ENCODE measurements at places on chromosomes 13 and 19.

GRCh38 chr13:109196948-109197347, 567.5 kb downstream of the MYO16 start:
- H3K4me3 ChIP-seq = no peak overlapping the region
- peak; percentile 17 for DNase-seq
- H3K27ac ChIP-seq = no peak overlapping the region
- no peaks in the 10 kb centered on the region for H3K4me1 ChIP-seq
- no peaks in the 10 kb centered on the region for H3K27me3 ChIP-seq
- H3K36me3 ChIP-seq = no peaks in the 10 kb centered on the region

- no peaks in the 10 kb centered on the region for H3K36me3 ChIP-seq
- H3K27ac ChIP-seq = no peak overlapping the region
- H3K4me3 ChIP-seq = peak overlapping the region; percentile 1
- DNase-seq = peak; percentile 91
- no peaks in the 10 kb centered on the region for H3K27me3 ChIP-seq
Measured at GRCh38 chr19:48745208-48745995, 1.3 kb downstream of the IZUMO1 start.

DNA sequence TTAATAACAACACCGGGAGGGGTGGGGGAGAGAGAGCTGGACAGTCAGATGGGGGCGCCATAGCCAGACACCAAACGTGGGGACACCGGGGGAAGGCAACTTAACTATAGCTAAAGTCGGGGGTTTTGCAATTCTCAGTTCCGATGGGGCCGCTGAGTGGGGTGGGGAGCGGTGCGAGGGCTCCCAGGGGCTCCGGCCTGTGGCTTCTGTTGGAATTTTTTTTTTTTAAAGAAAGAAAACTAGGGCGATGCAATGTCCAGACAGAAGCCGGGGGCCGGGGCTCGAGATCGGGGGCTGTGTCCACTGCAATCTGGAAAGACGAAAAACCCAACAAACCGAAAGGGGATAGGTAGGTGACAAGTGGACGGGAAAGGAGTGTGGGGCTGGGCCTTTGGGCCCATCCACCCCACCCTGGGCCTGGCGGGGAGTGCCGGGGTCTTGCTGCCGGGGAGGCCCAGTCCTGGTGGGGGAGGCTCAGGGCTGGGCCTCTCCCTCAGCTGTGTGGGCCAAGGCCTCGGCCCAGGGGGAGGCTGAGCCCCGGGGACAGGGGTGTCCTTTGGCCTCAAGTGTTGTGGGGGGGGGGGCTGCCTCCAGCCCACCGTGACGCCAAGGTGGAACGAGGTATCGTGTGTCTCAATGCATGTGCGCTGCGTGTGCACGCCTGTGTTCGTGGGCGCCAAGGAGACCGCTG, 17.3 kb downstream of the PRKCSH start:
- H3K4me1 ChIP-seq = no peaks in the 10 kb centered on the region
- no peaks in the 10 kb centered on the region for H3K27me3 ChIP-seq
- no peaks in the 10 kb centered on the region for H3K36me3 ChIP-seq
- no peak for DNase-seq

DNA sequence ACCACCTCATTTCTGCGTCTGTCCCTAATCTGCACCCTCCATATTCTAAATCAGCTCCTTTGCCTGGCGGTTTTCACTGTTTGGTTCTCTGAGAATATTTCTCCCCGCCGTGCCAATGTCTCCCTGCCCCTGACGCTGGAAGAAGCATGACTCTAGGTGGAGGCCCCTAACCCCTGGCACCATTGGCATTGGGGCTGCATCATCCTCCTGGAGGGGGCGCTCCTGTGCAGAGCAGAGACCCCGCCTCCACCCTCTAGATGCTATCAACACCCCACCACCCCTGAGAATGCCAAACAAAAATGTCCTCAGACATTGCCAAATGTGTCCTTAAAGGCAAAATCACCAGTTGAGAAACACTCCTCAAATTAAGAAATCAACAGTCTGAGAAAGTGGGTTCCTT, 6.5 kb downstream of the ZSCAN5B start:
- no peak overlapping the region for H3K27ac ChIP-seq
- H3K36me3 ChIP-seq = no peaks in the 10 kb centered on the region
- no peak for DNase-seq

DNA sequence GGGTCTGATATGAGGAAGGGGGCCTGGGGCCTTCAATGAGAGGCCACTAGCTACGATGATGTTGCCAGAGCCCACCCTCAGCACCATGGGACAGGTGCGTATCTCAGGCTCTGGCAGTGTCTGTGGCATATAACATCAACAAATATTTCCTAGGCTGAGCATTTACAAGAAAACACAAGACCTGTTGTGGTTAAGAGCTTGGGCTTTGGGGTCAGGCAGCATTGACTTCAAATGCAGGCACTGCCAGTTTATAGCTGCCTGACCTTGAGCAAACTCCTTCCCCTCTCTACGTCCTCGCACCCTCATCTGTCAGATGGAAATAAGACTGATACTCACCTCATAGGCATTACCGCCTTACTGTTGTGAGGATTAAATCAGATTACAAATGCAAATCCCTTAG, 156.0 kb downstream of the KATNAL1 start:
- H3K27me3 ChIP-seq = no peaks in the 10 kb centered on the region
- H3K4me1 ChIP-seq = no peaks in the 10 kb centered on the region
- H3K36me3 ChIP-seq = no peaks in the 10 kb centered on the region
- H3K27ac ChIP-seq = no peak overlapping the region
- DNase-seq = no peak

- H3K27ac ChIP-seq = peak within 1 kb of the TSS; percentile 71
- no peaks in the 10 kb centered on the region for H3K36me3 ChIP-seq
- peaks cover 16% of the 10 kb centered on the region for H3K4me1 ChIP-seq
- no peaks in the 10 kb centered on the region for H3K27me3 ChIP-seq
Measured at GRCh38 chr13:80341101-80341755, at the start of gene SPRY2. Gene SPRY2, minus strand, starts transcription at chr13:80341126. Its CDS starts 3,421 bp downstream, at chr13:80337705.

- no peak overlapping the region for H3K27ac ChIP-seq
- H3K27me3 ChIP-seq = no peaks in the 10 kb centered on the region
- DNase-seq = no peak
- no peaks in the 10 kb centered on the region for H3K36me3 ChIP-seq
- no peak overlapping the region for H3K4me3 ChIP-seq
Measured at GRCh38 chr13:41145136-41145908, 12.7 kb upstream of the KBTBD6 start.

DNA sequence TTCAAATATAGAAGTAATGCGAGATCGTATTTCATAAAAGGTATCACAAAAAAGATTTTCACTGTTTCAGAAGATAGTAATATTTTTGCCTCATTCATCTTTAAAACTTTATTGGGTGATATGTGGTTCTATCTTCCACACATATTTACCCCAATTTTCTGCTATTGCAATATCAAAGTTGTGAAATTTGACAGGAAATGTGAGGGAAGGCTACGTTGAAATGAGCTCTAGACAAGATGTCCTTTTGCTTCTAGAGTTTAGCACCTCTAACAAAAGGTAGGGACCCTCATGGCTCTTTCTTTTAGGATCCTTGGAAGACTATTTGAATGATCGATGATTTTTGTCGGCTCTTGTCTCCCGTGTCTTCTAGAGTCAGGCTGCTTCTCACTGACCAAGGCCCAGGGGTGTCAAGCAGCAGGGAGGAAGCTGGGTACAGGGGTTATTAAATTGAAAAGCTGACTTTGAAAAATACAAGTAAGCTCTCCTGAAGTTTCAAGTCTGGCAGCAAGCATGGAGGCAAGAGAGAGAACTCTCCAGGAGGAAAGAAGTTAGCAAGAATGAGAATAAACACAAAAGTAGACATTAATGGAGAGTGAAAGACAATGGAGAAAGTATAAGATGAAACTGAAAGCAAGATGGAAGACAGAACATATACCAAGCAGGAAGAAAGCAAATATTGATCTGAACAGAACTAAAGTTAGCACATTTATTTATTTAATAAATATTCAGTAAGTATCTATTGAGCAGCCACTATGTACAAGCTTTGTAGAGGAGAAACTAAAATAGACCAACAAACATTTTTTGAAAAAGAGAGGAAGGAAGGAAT, 73.4 kb downstream of the RUBCNL start:
- H3K27ac ChIP-seq = no peak overlapping the region
- DNase-seq = no peak
- H3K36me3 ChIP-seq = no peaks in the 10 kb centered on the region
- no peak overlapping the region for H3K4me3 ChIP-seq

DNA sequence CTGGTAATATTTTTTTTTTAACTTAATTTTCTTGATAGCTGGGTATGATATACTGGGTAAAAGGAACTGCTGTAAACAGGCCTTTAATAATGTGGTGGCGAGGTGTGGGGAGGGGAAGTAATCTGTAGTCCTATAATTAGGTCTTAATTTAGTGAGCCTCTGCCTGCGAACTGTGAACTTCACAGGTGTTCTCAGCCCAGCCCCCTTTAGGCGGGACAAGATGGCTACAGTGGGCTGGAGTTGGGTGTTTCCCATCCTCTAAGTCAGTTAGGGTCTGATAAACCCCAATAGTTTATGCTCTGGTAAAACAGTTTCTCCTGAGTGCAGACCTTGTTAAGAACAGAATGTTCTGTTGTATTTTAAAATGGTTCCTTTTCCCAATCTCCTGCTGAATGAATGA, 97.6 kb upstream of the SERP2 start:
- DNase-seq = no peak
- peaks cover 4% of the 10 kb centered on the region for H3K4me1 ChIP-seq
- H3K36me3 ChIP-seq = no peaks in the 10 kb centered on the region
- no peak overlapping the region for H3K27ac ChIP-seq
- no peak overlapping the region for H3K4me3 ChIP-seq

GRCh38 chr19:6963244-6963852, 57.9 kb downstream of the MBD3L2B start:
- H3K36me3 ChIP-seq = no peaks in the 10 kb centered on the region
- no peaks in the 10 kb centered on the region for H3K4me1 ChIP-seq
- no peak overlapping the region for H3K27ac ChIP-seq

- H3K27ac ChIP-seq = no peak overlapping the region
- no peak for DNase-seq
- H3K27me3 ChIP-seq = no peaks in the 10 kb centered on the region
- no peaks in the 10 kb centered on the region for H3K36me3 ChIP-seq
- H3K4me1 ChIP-seq = no peaks in the 10 kb centered on the region
Measured at GRCh38 chr13:97752961-97753668, 200.4 kb upstream of the IPO5 start.

DNA sequence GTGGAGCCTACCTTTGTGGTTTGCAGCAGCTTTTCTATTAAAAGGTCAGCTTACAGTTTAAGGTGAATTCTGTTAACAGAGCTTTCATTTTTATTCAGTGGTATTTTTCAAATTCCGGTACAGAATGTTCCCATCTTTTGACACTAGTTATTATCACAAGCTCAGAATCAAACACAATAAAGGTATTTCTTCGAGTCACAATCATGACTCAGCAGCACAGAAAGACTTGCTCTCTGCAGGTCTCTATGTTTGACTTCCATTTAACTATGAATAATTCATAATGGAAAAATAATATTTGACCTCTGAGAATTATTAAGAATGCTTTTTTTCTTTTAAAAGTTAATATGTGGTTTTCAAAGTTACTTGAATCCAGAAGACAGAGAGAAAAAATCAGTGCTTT, 28.2 kb downstream of the DACH1 start:
- no peak for DNase-seq
- no peak overlapping the region for H3K4me3 ChIP-seq
- H3K27me3 ChIP-seq = no peaks in the 10 kb centered on the region
- no peaks in the 10 kb centered on the region for H3K36me3 ChIP-seq
- no peaks in the 10 kb centered on the region for H3K4me1 ChIP-seq
- H3K27ac ChIP-seq = no peak overlapping the region

GRCh38 chr19:49488863-49489537, 1.6 kb downstream of the RPL13A start:
- no peaks in the 10 kb centered on the region for H3K36me3 ChIP-seq
- H3K4me1 ChIP-seq = peaks cover 15% of the 10 kb centered on the region
- peak overlapping the region; percentile 84 for H3K4me3 ChIP-seq
- no peaks in the 10 kb centered on the region for H3K27me3 ChIP-seq

DNA sequence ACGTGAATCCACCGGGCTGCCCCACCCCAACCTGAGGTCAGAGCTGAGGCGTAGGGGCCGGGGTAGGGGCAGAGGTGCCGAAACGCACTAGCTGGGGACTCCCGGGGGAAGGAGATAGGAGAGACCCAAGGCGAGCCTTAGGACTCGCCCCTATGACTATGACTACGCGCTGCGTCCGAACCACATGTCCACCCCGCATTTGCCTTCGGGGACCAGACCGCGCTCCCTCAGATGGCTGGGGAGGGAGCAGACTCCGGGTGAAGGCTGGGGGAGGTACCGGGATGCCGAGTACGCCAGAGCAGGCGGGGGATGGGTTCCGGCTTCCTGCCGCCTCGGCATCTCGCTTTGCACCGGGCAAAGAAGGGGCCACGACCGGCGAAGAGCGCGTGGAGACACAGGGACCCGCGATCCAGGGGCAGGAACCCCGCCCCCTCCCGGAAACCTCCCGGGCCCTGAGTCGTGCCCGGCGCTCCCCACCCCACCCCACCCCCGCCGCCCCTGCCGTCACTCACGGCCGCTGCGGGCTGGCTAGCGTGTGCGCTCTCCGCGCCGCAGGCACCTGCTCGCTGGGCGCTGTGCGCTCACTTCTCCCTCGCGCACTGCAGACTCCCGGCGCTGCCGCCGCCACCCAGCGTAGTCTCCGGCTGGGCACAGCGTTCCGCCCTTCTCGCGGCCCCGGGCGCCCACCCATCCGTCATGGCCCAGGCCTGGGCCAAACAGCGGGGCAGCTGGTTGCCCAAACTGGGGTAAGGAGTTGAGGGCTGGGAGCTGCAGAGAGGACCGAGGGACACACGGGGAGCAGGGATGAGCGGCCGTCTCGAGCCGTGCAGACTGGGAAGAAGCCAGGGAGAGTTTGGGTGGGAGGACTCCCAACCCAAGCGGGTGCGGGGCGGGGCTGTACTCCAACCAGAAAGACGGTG, 622 bp upstream of the VSTM2B start:
- no peak for DNase-seq
- peak overlapping the region; percentile 31 for H3K4me3 ChIP-seq
- peaks cover 3% of the 10 kb centered on the region for H3K27me3 ChIP-seq

DNA sequence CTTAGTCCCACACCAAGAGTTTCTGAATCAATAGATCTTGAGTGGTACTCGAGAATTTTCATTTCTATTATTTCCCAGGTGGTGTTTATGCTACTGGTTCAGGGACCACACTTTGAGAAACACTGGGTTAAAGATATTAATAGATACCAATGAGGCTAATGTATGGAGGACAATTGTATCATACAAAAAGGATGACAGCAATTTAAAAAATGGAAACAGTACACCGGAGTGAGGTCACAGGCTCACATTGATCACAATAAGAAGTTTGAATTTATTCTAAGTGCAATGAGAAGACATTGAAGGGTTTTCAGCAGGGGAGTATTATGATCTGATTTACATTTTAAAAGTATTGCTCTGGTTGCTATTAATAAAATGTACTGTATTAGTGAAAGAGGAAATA, 488.3 kb downstream of the PCDH17 start:
- H3K27ac ChIP-seq = no peak overlapping the region
- H3K4me3 ChIP-seq = no peak overlapping the region
- no peak for DNase-seq
- no peaks in the 10 kb centered on the region for H3K36me3 ChIP-seq
- H3K27me3 ChIP-seq = no peaks in the 10 kb centered on the region

All from testis (tissue), 5 donors.